ENCODE measurements at places on chromosomes 1 and 21. TPM values are rescaled to one million over a fixed set of nuclear protein-coding genes. Genes with fewer than 3 reads are reported as not detected.

GRCh38 chr1:65002508-65003315 lies 36.4 kb upstream of the JAK1 start:
- H3K36me3 ChIP-seq, result no peaks in the 10 kb centered on the region
- no peaks in the 10 kb centered on the region for H3K27me3 ChIP-seq
- peaks cover 35% of the 10 kb centered on the region for H3K4me1 ChIP-seq
- peak overlapping the region; percentile 88 for H3K27ac ChIP-seq
- peak overlapping the region; percentile 82 for H3K4me3 ChIP-seq

Gene BRDT
- not detected for total RNA-seq

- H3K4me3 ChIP-seq, result peak overlapping the region; percentile 77
- H3K36me3 ChIP-seq, result no peaks in the 10 kb centered on the region
- no peaks in the 10 kb centered on the region for H3K27me3 ChIP-seq
- DNase-seq, result peak; percentile 44
- H3K27ac ChIP-seq, result peak overlapping the region; percentile 30
Measured at GRCh38 chr1:244918421-244919319, 54.3 kb upstream of the HNRNPU start.

DNA sequence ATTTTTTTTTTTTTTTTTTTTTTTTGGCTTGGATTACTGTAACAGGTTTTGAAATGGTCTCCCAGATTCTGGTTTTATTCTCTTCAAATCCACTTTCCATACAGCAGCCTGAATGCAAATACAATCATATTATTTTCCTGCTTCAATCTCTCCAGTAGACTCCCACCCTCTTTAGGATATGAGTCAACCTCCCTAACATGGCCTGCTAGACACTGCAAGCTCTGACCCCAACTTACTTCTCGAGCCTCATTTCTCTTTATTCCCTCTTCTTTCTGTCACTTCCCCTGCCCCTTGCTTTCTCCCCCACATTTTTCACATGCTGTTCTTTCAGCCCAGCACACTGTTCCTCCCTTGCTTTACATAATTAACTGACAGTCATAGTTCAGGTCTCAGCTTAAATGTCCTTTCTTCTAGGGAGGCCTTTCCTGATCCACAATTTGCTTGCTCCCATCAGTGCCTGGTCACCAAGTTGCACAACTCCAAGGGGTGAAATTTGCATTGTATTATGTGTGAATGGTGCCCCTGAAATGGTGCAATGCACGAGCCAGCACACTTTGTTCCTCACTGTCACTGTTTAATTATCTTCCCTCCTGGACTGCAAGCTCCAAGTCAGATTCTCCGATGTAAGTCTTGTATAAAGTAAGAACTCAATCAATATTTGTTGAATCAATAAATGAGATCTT lies 22.1 kb upstream of the IL19 start:
- H3K4me1 ChIP-seq, result peaks cover 23% of the 10 kb centered on the region
- no peaks in the 10 kb centered on the region for H3K36me3 ChIP-seq
- no peak overlapping the region for H3K27ac ChIP-seq
- DNase-seq, result no peak

Data from activated naive CD4-positive, alpha-beta T cell treated with anti-CD3 and anti-CD28 coated beads for 36 hours (primary cell).